ENCODE measurements at places on chromosomes 5 and 9.

GRCh38 chr5:59361454-59361853 lies 532.1 kb downstream of the PDE4D start:
- DNase-seq = no peak

DNA sequence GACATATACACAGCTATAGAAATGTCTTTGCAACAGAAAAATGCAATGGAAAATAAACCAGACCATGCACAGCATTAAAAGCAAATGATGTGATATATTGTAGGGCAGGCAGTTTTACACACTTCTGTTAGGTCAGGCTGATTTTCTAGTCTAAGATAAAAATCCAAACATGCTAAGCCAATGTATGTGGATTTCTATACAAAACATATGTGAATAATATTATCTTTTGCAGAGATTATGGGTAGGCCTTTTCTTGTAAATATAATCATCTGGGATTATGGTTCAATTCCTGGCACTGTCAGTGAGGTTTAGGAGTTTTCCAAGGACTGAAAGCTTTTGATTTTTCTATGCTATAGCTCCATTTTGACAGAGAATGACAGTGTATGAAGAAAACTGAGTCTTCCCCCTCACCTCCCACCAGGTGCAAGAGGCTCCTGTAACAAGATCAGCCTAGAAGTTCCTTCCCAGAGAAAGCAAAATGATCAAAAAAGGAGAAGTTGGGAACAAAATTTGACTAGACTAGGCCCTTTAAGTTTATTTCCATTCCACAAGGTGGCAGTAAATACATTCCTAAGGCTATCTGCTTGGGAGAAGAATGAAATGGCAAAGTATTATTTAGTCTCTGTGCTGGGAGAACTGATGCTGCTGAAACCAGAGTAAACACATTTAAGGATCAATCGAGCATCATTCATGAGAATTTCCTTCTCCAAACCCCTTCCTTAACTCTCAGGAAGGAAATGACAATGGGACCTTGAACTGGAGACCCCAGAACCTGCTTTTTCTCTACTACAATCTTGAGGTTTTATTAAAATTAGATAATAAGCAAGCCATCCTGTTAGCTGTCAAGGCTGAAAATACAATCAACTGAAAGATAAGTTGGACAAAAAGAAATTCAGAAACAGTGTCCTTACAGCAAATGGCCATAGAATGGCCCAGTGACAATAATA lies 133.0 kb upstream of the TUT7 start:
- DNase-seq = no peak

GRCh38 chr5:16411741-16412455 lies 53.7 kb downstream of the ZNF622 start:
- no peak for DNase-seq

- no peak for DNase-seq
Observed at GRCh38 chr9:77935974-77936373, 95.6 kb downstream of the GNAQ start.

GRCh38 chr9:37100327-37100726 lies 20.0 kb upstream of the ZCCHC7 start:
- no peak for DNase-seq

- no peak for DNase-seq
Observed at GRCh38 chr5:134437340-134437846, 25.7 kb upstream of the CDKN2AIPNL start.

DNA sequence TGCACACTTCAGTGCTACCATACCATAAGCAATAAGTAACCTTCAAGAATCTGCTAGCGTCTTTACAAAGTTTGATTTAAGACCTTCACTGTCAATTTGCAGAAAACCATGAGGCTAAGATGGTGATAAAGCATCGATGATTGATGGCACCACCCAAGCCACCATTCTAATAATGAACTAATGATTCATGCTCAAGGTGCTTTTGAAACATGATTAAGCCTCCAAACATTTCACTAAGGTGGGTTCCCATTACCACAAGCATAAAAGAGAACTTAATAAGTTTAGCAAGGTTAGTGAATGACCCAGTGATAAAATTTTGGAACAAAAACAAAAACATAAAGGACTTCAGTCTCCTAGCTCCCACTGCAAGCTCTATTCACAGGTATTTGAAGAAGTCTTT lies 214.7 kb downstream of the FBXL17 start:
- no peak for DNase-seq

DNA sequence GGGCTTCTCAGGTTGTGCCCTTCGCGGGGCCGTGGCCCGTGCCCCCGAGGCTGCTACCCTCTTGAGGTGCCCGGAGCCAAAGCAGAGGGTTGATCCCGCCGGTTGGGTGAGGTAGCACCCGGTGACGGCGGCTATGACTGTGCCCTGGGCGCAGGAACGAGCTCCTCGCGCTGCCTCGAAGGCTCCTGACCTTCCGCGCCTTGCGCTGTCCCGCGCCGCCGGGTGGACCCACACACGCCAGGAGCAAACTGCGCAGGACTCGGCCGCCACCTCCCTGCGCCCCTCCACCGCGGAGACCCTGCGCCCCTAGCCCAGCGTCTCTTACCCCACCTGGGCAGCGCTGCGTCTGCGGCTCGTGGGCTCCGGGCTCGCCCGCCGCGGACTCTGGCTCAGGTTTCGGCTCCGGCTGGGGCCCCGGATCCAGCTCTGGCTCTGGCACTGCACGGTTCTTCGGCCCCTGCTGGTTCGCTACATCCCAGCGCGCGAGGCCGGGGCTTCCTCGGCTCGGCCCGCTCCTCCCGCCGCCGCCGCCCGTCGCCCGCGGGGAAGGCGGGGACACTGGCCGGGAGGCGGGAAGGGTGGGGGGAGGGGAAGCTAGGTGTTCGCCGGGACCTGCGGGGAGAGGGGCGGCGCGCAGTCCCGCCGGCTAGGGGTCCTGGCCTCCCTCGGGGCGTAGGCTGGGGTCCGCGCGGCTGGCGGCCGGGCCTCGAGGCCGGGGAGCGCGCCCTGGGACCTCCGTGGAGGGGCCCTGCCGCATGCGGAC lies 5.4 kb upstream of the PITX1 start:
- no peak for DNase-seq

DNA sequence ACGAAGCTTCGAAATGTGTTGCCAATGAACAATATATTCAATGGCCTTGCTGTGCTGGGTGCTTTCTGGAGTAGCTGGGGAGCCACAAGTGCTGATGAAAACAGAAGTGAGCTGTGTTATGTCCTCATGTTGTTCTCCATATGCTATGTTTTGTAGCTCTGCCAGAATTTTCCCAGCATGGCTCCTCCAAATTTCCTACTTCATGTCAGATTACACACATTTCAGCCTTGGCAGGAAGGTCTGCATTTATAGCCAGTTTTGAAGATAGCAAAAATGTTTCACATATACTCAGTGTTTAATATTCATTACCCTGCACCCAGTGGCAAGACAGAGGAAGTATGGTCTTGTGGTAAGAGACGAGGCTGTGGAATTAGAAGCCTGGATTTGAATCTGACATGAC lies 22.6 kb upstream of the NMUR2 start:
- no peak for DNase-seq

DNA sequence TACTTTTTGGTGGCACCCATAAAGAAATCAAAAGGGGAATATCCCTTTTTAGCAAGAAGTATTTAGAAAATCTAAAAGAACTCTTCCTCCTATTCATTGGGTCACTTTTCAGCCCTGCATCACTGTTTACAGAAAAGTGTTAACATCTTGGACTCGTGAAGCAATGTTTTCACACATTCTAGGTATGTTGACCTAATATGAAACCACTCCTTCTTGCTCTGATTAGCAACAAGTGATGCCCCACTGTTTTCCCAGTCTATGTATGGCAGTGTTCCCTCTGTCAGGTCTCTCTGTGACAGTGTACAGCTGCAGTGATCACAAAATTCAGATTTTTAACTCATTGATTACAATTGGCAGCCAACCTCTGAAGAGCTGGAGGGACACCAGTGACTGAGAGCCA lies 148.2 kb upstream of the SLC12A2 start:
- DNase-seq = no peak

- DNase-seq = no peak
Observed at GRCh38 chr5:157214861-157215513, 34.3 kb downstream of the ITK start.

- no peak for DNase-seq
Observed at GRCh38 chr5:57651127-57651526, 168.5 kb upstream of the ACTBL2 start.

DNA sequence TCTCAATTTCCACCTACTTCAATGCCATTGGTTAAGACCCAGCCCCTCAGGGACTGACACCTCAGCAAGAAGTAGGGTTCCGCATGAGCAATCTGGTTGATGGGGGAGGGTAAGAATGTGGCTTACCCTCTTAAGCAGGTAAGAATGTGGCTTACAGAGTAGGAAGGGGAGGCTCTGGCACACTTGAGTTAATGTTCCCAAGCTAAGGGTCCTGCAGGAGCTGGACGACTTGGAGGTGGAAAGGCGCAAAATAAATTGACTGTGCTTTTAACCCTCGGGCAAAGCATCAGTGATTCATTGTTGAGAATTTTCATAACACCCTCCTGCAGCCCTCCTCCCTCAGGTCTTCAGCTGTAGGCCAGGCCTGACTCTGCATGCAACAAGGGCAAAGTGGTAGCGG lies 24.9 kb upstream of the ADRA1B start:
- no peak for DNase-seq

GRCh38 chr5:30932273-30933017 lies 261.0 kb upstream of the CDH6 start:
- DNase-seq = no peak

- DNase-seq = no peak
Observed at GRCh38 chr5:143618141-143618540, 193.8 kb upstream of the HMHB1 start.

GRCh38 chr9:3825721-3826120 lies 299.9 kb upstream of the RFX3 start:
- DNase-seq = no peak

DNA sequence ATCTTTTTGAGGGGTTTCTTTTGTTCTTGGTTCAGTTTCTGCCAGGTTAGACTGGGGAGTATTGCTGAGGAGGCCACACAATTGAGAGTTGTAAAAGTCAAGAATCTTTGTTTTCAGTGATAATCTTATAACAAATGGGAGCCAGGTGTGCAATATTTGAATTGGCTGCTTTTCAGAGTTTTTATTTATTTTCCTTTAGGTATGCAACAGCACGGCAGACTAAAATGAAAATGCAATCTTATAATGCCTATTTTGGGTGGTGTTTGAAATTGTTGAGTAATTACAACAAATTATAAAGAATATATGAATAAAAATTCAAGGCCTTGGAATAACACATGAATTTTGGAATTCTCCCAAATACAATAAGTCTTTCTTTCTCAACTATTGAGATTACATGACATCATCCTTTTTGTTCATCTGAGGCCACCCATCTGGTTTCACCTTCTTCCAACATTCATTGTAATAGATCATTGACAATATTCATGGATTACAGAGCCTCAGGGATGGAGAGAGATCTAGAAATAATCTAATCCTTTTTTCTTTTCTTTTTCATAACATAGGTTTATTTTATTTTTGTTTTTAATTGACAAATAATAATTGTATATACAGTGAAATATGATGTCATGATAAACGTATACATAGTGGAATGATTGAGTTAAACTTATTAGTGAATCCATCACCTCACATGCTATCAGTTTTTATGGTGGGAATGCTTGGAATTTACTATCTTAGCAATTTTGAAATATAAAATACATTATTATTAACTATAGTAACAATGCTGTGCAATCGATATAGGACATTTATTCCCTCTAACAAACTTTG lies 1061.0 kb downstream of the NR2F1-AS1 start:
- DNase-seq = no peak

DNA sequence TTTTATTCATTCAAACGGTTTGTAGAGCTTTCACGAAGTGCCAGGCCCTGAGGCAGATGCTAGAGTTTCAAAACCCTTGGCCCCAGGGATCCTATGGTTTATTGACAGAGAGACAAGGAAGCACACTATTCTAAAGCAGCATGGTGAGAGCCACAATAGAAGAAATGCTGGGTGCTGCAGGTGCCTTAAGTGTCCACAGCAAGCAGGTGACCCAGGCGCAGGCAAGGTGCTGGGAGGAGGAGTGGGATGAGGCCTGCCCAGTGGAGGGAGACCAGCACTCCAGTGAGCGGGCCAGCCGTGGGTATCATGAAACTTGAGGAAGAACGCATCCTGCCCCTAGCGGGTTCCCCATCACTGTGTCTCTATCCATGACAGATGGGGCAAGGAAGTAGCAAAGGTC lies 71.0 kb downstream of the OSMR start:
- no peak for DNase-seq

- no peak for DNase-seq
Observed at GRCh38 chr5:169828385-169828784, 151.9 kb downstream of the INSYN2B start.

DNA sequence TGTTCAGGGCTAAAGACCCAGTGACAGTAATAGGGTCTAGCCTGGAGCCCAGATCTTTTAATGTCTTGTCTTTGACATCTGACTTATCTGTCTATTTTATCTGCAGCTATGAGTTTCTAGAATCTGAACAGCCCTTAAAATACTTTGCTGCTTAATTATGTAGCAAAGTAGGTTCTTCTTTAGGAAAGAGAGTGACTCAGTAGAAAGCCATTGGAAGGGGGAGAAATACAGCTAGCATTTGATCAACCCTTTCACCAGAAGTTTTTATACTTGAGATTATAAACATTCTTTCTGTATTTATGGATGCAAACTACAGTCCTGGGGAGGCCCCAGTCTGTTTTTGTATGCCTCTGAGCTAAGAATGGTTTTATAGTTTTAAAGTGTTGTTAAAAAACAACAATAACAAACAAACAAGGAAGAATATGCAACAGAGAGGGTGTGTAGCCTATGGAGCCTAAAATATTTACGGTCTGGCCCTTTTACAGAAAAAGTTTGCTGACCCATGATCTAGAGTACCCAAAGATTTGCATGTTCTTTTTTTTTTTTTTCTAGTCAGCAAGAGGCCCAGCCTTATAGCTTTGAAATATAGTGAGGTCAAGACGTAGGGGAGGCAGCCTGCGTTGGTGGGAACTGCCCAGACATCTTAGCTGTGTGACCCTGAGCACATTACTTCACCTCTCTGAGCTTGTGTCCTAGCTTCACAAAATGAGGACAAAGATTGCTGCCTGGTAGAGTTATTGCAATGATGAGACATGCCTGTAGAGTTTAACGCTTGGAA lies 9.7 kb downstream of the GSN start:
- no peak for DNase-seq

- no peak for DNase-seq
Observed at GRCh38 chr5:148145916-148146315, 22.4 kb upstream of the SPINK14 start.

GRCh38 chr9:107999890-108000289 lies 510.3 kb upstream of the KLF4 start:
- DNase-seq = no peak

GRCh38 chr5:81856948-81857928 lies 106.3 kb upstream of the SSBP2 start:
- no peak for DNase-seq

Data from stimulated activated CD4-positive, alpha-beta T cell treated with anti-CD3 and anti-CD28 coated beads, Interleukin-15, amount 100 ng/mL, for 1 hour (primary cell).